Coronary artery (tissue), 2 donors: ENCODE measurements at places on chromosomes 2 and 18.

GRCh38 chr2:86562485-86562921 lies 740 bp downstream of the CHMP3 start:
- no peak for DNase-seq

DNA sequence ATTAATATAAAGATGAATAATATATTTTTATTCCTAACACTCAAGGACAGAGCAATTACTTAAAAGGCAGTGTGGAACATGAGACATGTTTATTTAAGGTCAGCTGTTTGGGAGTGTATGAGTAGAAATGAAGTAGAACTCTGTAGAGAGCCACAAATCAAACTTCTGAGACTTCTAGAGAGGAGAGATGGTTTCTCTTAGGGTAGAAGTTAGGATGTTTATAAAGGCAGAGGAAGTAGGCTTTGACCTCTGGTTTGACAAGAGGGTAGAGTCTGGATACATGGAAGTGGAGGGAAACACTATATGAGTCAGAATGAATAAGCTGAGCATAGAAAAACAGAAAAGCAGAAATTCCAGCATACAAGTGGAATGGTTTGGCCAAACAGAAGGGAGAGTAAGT lies 262.1 kb upstream of the KLHL14 start:
- DNase-seq: no peak

- no peak for DNase-seq
Observed at GRCh38 chr18:23712445-23712844, 23.2 kb downstream of the LAMA3 start.

GRCh38 chr2:74979844-74980243 lies 21.4 kb downstream of the POLE4 start:
- DNase-seq: no peak

GRCh38 chr18:45686891-45687611 lies 36.9 kb upstream of the SLC14A1 start:
- peak; percentile 71 for DNase-seq

DNA sequence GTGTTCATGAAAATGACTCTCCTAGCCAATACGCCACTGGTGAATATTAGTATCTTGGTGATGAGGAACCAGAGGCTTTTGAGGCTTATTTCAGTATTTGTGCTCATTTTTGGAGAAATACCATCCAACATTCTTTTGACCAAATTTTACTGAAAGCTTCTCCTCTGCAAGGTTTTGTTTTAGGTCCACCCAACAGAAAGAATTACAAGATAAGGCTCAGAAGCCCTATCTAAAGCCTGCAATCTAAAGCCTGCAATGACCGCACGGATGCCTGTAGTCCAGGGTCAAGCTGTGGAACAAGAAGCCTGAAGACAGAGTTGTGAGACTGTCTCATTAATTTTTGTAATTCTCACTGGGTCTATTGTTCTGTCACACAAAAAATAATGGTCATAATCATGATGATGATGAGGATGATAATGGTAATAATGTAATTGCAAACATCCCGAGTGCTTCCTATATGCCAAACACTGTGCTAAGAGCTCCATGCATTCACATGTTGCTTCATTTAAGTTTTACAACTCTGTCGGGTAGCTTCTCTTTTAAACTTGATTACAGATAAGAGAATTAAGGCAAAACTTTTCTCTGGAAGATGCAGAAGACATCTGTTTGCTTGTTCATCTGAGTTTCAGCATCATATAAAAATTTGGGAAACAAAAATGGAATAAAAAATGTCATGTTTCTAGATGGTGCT lies 33.2 kb upstream of the NCOA1 start:
- no peak for DNase-seq

- no peak for DNase-seq
Observed at GRCh38 chr18:3869848-3870247, 419.9 kb downstream of the TGIF1 start.

DNA sequence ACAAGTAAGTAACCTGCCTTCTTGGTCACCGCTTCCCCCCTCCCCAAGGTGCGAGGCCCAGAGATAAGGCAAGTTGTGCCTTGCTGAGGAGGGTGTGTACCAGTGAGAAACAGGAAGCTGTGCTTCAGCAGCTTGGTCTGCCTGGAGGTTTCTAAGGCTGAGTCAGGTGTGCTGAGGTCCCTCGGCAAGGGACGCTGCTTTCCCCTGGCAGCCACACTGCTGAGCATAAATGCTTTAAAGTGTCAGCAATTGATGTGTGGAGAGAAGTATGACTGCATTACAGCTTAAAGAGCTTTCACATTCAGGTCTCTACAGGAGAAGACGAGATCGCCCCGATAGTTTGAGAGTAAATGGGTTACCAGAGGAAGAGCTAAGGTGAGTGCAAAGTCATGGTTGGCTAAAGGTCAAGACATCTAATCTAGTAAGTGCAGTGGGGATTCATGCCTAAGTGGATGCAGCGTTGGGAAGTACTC lies 86.9 kb downstream of the LIMS1 start:
- DNase-seq: no peak

- DNase-seq: no peak
Observed at GRCh38 chr2:191020742-191021381, 6.9 kb upstream of the STAT1 start.

DNA sequence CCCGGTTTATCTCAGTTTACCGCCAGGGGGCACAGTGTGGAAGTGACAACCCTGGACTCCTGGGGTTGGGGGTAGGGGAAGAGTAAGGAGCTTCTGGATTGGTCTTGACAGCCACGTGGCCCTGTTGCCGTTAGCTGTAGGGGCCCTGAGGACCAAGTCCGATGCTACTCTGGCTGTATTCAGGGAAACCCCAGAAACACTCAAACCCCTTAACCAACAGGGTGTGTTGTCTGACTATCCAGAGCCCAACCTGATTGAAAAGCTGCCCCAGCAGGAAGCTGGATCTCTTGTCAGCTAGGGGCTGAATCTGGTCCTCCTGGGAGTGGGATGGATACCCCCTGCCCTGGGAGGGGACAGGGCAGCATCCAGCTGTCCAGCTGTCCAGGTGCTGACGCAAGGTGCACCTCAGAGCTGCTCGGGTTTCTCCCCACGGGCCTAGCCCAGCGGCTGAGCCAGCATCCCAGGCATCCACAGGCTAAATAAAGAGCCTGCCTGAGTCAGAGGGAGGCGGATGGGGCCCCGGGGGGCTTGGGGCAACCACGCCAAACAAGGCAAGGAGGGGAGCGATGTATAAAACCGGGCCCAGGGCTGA lies 3.1 kb upstream of the GMPPA start:
- DNase-seq: peak; percentile 86

DNA sequence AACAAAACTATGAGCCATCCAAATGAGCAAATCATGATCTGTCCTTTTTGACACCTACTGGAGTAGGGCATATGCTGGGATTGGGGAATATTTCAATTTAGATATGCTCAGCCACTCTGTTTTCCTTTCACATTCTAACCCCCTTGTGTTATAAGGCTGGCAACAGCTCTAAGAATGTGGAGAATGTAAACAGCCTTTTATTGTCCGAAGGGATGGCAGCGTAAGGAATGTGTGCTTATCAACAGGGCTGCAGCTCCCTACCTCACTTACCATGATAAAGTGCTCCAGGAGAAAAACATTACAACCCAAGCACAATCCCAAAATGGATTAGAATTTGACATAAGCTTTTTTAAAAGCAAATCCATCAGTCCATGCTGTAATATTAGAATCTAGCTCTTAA lies 2.2 kb downstream of the NXPH2 start:
- no peak for DNase-seq

DNA sequence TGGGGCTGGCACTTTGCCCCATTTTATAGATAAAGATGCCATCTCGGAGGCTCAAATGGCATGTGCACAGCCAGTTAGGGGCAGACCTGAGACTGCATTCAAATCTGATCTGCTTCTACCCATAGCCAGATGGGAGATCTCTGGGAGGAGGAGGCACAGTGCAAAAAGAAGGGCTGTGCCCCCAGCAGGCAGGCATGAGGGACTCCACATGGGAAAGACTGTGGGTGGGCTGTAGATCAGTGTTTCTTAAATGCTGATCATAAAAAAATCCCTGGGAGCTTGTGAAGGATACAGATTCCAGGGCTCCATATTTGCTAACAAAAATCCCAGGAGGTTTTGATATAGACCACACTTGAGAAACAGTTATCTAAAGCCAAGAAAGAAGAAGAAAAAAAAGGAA lies 15.2 kb downstream of the PAX8 start:
- no peak for DNase-seq

DNA sequence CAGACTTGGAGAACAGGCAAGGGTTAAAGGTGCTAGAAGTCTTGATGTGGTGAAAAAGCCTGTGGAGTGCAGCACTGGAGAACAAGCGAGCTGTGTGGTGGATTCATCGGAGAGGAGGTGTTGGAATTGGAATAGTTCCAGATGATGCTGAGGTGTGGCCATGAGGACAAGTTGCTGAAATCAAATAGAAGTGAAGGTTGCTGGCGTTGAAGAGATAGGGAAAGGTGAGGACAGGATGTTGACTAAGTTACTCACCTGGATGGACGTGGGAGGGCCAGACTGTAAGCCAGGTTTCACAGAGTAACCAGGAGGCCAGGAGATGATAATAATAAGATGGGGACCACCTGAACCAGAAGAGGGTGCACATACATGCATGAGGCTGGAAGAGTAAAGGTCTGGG lies 173.4 kb downstream of the DIS3L2 start:
- DNase-seq: no peak

- DNase-seq: no peak
Observed at GRCh38 chr2:35973737-35974132, 381.8 kb upstream of the CRIM1 start.

- DNase-seq: no peak
Observed at GRCh38 chr2:222174450-222174849, 124.3 kb downstream of the PAX3 start.

GRCh38 chr2:112198780-112199179 lies 56.1 kb downstream of the ZC3H8 start:
- DNase-seq: no peak

GRCh38 chr2:226622484-226622883 lies 177.1 kb downstream of the IRS1 start:
- no peak for DNase-seq

DNA sequence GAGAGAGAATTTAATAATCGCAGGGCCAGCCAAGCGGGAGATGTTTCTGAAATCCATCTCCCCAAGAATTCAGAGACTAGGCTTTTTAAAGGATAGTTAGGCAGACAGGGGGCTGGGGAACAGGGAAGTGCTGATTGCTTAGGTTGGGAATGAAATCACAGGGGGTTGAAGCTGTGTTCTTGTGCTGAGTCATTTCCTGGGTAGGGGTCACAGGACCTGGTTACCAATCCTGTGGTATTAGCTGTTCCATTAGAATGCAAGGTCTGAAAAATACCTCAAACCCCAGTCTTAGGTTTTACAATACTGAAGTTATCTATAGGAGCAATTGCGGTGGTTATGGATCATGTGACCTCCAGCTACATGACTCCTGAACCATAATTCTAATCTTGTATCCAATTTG lies 4.6 kb downstream of the SP140 start:
- no peak for DNase-seq

GRCh38 chr2:150413366-150413765 lies 74.1 kb downstream of the RND3 start:
- DNase-seq: no peak

- no peak for DNase-seq
Observed at GRCh38 chr18:3223356-3223755, 3.6 kb upstream of the MYOM1 start.

- DNase-seq: no peak
Observed at GRCh38 chr2:5353565-5353964, 338.6 kb upstream of the SOX11 start.

DNA sequence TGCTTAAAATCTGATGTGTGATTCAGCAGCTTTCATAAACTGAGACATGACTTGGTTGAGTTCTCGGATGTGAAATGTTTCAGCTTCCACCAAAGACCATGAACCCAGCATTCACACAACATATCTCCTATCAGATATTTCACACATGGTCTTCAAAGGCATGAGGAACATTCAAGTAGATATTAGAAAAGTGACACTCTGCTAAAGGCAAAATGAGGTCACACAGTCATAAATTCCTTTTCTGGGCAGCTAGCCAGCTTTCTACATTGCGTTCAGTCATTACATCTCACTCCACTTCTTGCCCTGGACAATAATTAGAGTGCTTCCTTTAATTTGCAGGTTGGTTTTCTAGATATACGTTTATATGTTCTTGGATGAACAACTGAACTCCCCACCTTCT lies 96.7 kb downstream of the GAREM1 start:
- no peak for DNase-seq

- DNase-seq: no peak
Observed at GRCh38 chr2:174972924-174973323, 32.3 kb downstream of the CHN1 start.

GRCh38 chr2:46555011-46555410 lies 75.6 kb downstream of the TMEM247 start:
- DNase-seq: peak; percentile 68

GRCh38 chr2:239151201-239152131 lies 249.4 kb downstream of the HDAC4 start:
- DNase-seq: peak; percentile 68

DNA sequence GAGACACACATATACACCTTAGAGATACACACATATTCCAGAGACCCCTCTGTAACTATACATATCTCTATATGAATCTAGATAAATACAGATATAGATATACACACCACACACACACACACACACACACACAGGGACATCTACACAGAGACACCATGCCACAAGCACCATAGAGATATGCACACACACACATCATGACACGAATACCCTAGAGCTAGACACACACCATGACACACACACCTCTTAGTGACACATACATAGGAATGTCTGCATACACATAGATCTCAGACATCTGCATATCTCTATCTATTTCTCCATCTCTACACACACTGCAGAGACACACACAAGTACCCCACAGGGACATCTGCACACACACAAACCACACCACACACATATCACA lies 270.0 kb downstream of the CYRIA start:
- no peak for DNase-seq

GRCh38 chr2:188524519-188525113 lies 232.9 kb downstream of the GULP1 start:
- no peak for DNase-seq

DNA sequence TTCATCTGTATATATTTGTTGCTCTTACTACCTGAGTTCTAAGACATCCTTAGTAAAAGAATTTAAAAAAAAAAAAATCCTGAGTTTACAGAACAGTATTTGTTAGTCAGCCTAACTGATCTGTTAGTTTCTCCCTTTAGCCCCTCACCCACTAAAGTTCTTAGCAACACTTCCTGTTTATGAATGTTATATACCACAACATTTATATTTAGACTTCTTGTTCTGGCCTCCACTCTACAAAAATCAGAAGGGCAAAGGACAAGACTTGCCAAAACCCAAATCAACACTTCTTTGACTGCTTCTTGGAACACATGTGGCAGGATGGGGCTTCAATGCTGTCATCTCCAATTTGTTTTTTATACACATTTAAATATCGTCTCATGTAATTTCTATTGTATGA lies 71.1 kb downstream of the MGAT5 start:
- DNase-seq: no peak

GRCh38 chr2:184119989-184120800 lies 478.1 kb upstream of the ZNF804A start:
- no peak for DNase-seq
